GM06990 (cell line): ENCODE measurements at places on chromosomes 4 and X.

DNA sequence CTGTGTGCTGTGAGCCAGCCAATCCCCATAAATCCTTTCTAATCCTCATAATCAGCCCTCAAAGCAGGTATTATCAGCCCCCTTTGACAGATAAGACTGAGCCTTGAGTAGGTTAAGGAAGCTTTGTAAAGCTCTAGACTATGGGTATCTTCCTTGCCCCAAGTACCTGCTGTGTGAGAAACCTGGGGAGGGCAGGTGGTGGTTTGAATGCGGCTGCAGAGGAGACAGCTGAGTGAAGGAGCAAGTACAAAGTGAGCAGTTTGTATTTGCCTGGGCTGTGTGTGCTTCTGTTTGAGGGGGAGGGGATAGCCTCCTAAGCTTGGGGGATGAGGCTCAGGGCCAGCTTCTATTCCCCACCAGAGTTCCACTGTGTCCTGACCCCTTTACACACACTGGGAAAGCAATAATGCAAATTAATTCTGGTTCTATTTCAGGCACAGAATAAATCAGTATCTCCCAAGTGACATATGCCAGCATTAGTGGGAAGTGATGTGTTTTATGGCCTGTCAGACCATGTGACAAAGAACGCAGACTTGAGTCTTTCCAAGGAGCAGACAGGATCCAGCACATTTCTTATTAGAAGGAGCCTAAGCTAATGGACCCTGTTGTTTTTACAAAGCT is 63.5 kb downstream of the EVC start:
- no peak for DNase-seq

- DNase-seq = no peak
Measured at GRCh38 chr4:179486570-179487335, 2044.5 kb upstream of the AGA start.

- no peak for DNase-seq
Measured at GRCh38 chr4:125780164-125780563, 465.4 kb downstream of the FAT4 start.

GRCh38 chrX:24498975-24499374 is 33.9 kb downstream of the PDK3 start:
- peak; percentile 7 for DNase-seq

DNA sequence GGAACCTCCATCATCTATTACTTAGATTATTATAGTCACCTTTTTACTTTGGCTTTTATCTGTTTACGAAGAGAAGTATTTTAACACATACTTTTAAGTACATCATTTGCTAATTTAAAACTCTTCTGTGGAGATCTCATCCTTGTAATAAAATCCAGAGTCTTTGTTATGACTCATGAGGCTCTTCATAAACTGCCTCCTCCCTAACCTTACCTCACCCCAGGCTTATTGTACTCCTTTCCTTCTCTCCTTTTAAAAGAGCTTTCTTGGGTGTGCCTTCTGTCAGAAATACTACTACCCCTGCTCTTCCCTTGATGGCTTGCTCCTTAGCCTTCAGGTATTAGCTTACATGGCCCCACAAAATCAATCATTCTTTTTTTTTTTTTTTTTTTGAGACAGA is 6.6 kb downstream of the ARL9 start:
- DNase-seq = no peak

DNA sequence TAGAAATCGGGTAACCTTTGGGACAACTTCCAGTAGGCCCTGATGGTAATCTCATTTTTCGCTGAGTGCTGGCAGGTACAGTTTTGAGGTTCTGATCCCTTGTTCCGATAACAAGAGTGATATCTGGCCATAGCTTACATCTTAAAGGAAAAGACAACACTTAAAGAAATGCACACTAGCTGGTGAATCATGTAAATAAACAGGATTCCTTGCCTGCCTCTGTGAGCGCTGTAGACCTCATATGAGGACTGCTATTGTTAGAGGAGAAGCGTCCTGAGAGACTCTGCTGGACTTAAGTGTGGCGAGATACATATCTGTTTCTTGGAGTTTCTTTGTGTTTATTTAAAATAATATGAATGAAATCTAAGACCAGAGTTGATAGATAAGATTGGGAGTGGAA is 149.3 kb upstream of the SLC4A4 start:
- no peak for DNase-seq

DNA sequence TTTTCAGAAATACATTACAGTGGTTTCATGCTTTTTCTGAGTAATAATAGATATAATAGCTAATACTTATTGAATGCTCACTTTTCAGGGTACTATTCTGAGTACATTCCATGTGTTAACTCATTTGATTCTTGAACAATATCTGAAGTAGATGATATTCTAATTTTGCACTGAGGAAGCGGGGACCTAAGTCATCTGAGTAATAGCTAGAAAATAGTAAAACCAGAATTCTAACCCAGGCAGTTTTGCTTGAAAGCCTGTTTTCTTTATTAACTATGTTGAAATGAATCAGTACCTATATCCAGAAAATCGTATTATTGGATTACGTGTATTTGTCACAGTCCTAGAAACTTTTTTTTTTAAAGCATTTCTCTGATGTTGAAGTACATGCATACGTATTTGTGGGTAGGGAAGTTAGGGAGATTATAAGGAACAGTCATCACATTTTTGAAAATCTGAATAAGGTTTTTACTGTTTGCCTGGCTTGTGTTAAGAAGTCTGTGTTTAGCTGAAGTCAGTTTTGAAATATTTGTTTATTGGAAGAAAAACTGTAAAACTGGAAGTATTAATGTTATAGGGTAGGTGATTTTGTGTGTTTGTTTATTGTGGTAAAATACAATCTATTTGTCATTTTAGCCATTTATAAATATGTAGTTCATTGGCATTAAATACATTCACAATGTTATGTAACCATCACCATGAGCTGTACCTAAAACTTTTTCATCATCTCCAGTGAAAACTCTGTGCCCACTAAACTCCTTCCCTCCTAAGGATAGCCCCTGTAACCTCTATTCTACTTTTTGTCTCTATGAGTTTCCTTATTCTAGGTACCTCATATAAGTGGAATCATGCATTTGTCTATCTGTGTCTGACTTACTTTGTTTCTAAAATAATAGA is 55.3 kb downstream of the FIP1L1 start:
- DNase-seq = peak; percentile 56

GRCh38 chrX:55489314-55490009 is at the start of gene USP51:
USP51 (minus strand) TSS chrX:55489848; CDS start chrX:55488939, 909 bp downstream.
- DNase-seq = peak; percentile 41

GRCh38 chr4:8552581-8553205 is 27.5 kb upstream of the GPR78 start:
- no peak for DNase-seq

DNA sequence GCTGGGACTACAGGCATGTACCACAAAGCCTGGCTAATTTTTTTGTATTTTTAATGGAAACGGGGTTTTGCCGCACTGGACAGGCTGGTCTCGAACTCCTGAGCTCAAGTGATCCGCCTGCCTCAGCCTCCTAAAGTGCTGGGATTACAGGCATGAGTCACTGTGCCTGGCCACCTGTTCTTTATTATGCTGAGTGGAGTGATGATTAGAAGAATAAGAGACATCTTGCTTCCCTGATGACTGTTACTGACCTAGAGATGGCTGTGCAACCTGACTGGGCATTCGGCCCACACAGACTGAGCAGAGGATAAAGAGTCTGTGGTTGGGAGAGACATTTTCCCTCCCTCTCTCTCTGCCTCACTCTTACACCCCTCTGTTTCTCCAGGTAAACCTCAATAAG is 56.7 kb downstream of the SPINK2 start:
- DNase-seq = no peak

DNA sequence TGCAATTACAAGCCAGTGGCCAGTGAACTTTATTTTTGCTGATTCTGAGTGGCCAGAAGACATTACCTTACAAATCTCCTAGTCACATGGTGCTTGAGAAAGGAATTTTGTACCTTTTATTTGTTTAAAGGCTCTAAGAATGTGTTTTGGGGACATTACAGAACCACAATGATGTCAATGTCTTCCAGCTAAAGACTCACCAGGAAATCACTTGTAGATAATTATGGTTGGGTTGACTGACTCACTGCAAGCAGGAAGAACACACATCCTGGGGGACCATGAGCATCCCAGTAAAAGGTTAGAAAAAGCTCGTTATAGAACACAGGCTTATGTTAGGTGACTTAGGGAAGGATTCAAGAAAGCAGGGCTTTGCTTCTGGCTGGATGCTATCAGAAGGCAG is 119.4 kb upstream of the FAM9B start:
- no peak for DNase-seq

GRCh38 chr4:73620115-73620792 is at the start of gene RASSF6:
RASSF6 (minus strand) TSS chr4:73620436; CDS start chr4:73611795, 8,641 bp downstream.
- peak; percentile 47 for DNase-seq

GRCh38 chr4:109953556-109953955 is 40.9 kb downstream of the EGF start:
- DNase-seq = no peak

GRCh38 chr4:17534705-17535104 is 19.7 kb downstream of the CLRN2 start:
- no peak for DNase-seq

DNA sequence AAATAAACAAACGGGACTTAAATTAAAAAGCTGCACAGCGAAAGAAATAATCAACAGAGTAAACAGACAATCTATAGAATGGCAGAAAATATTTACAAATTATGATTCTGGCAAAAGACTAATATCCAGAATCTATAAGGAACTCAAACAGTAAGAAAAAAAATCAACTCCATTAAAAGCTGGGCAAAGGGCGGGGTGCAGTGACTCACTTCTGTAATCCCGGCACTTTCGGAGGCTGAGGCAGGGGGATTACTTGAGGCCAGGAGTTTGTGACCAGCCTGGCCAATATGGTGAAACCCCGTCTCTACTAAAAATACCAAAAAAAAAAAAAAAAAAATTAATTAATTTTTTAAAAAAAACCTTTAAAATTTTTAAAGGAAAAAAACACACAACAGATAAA is 109.0 kb downstream of the ATP11C start:
- DNase-seq = no peak

DNA sequence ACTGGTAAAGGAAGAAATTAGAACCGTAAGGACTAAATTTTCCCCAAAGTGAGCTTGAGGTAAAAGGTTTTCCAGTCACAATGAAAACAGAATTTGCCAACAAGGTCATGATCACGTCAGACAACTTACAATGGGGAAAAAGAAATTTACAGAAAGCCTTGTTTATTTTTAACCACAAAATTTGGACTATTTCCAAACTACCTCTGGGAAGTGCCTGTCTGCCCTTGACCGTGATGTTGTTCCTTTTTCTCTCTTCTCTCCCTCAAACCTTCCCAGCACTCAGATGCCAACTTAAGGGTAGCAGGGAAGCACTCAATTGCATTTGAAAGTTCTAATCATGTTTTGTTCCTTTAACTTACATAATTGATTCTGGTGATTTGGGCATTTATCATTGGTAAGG is 32.5 kb downstream of the MEPE start:
- DNase-seq = no peak

GRCh38 chr4:108592674-108592986 is 27.7 kb upstream of the RPL34 start:
- DNase-seq = no peak

DNA sequence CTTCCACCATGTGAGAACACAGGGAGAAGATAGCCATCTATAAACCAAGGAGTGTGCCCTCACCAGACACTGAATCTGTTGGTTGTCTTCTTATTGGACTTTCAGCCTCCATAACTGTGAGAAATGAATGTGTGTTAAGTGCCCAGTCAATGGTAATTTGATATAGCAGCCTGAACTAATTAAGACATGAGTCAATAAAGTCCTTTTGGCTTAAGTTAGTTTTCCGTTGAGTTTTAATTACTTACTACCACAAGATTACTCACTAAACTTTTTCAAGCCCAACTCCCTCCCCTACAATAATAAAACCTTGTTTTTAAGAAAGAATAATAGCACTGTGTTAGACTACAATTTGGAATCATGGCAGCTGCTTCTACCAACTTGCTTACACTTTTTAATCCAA is 324.2 kb downstream of the PCDH19 start:
- no peak for DNase-seq

- DNase-seq = no peak
Measured at GRCh38 chr4:165803005-165803404, 70.0 kb upstream of the TLL1 start.

DNA sequence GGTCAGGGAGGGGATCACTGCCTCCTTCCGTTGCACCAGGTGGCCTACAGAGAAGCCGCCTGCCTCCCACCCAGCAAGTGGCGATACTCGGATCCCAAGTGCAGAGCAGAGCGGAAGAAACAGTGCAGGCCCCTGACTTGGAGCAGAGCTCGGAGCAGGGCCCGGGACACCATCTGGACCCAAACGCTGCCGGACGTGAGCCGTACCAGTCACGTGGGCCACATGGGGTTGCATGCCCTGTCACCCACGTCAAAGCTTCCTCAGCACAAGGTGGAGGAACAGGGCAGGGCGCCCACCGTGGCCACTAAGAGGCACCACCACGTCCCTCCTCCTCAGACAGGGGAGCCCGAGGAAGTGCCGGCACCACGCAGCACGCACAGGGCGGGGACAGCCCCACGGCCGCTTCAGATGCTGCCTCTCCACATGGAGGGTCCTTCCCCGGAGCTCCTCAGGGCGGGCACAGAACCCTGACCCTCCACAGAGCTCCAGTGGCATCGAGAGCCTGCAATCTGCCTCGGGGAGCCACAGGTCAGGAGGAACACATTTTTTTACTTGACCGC is 18.7 kb downstream of the ZFYVE28 start:
- DNase-seq = no peak

DNA sequence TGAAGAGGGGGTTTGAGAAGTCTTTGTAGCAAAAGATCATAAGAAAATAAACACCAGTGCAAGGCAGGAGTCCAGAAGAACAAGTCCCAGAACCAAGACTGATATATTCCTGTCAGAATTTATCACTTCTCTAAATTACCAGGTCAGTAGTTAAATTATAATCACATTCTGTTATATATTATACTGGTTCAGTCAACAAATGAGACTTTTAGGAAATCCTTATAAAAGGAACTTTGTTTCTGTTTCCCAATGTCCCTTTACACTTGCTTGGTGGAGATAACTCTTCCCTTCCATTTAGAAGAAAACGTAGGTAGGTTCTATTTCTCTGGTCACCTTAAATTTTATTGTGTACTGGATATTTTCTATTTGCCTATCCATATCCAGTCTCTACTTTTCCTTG is 21.1 kb downstream of the GBA3 start:
- DNase-seq = no peak

GRCh38 chrX:79366873-79367749 is at the start of gene ITM2A:
ITM2A (minus strand) TSS chrX:79367334; CDS start chrX:79367215, 119 bp downstream.
- DNase-seq = peak; percentile 61

- DNase-seq = no peak
Measured at GRCh38 chrX:31092970-31093638, 21.3 kb upstream of the FTHL17 start.

DNA sequence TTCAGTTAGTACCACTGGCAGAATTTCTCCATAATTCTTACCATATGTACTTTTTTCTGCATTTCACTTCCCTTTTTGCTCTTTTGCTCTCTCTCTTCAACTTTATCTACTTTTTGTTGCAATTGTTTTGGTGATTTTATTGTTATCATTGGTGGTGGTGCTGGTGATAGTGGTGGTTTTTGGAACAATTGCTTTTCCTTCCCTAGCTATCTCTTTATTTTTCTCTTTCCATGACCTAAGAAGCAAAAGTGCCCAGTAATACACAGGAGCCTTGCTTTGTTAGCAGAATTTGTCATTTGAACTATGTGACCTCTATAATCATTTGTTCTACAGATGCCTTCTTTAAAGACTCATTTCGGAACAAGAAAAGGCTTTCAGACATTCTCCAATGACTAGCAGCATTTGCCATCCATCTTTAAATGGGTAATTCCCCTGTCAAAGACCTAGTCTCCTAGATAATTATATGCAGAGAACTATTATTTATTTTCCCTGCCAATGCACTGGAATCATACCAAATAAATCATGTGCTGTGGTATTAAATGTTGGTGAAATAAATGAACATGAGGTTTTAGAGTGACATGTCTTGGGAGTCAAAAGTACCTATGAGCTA is 154.5 kb downstream of the GASK1B start:
- no peak for DNase-seq
